A549 treated with Hydrocortisone at 1 μM for 4 hours (cell line): ENCODE measurements at places on chromosomes 6 and 20. TPM values are rescaled to one million over a fixed set of nuclear protein-coding genes. Genes with fewer than 3 reads are reported as not detected.

CRIP3 gene
- 0.31 to 0.45 TPM (median 0.37 TPM) in 4 of 5 replicates, not detected in the other for total RNA-seq

CUTA gene
- 167 to 226 TPM (median 199 TPM) in 5 replicates for total RNA-seq

BPI gene
- total RNA-seq = not detected in 5 replicates

GSTA2 gene
- total RNA-seq = 0.10 TPM in 1 of 5 replicates, not detected in the others

EYS gene
- 0.02 to 0.25 TPM (median 0.08 TPM) in 3 of 5 replicates, not detected in the others for total RNA-seq

TNFRSF6B gene
- total RNA-seq = 0.28 to 0.97 TPM (median 0.77 TPM) in 5 replicates

DLK2 gene
- 5.6 to 8.1 TPM (median 7.6 TPM) in 5 replicates for total RNA-seq

DNAH8 gene
- not detected in 5 replicates for total RNA-seq

RNF144B gene
- total RNA-seq = 0.12 to 0.68 TPM (median 0.42 TPM) in 5 replicates

WASF1 gene
- 8.2 to 11.9 TPM (median 10.5 TPM) in 5 replicates for total RNA-seq

ZFP57 gene
- not detected in 5 replicates for total RNA-seq

HTR1E gene
- total RNA-seq = not detected in 5 replicates

SLC13A3 gene
- total RNA-seq = 0.09 to 0.14 TPM in 2 of 5 replicates, not detected in the others

OPRM1 gene
- not detected in 5 replicates for total RNA-seq

PNLDC1 gene
- 0.08 to 0.14 TPM in 2 of 5 replicates, not detected in the others for total RNA-seq

SGK2 gene
- total RNA-seq = 7.1 to 8.1 TPM (median 7.2 TPM) in 5 replicates

ELOVL4 gene
- total RNA-seq = 1.4 to 2.1 TPM (median 1.5 TPM) in 5 replicates

C6orf47 gene
- 10.1 to 14.9 TPM (median 12.4 TPM) in 5 replicates for total RNA-seq

DPPA5 gene
- not detected in 5 replicates for total RNA-seq

VWA7 gene
- total RNA-seq = 1.1 to 1.7 TPM (median 1.5 TPM) in 5 replicates

BMP6 gene
- 13.4 to 20.4 TPM (median 18.7 TPM) in 5 replicates for total RNA-seq

ADTRP gene
- total RNA-seq = 0.29 to 0.74 TPM (median 0.56 TPM) in 5 replicates

RTN4IP1 gene
- 9.2 to 11.1 TPM (median 10.4 TPM) in 5 replicates for total RNA-seq

NOX3 gene
- total RNA-seq = not detected in 5 replicates

SNAI1 gene
- 8.0 to 13.1 TPM (median 11.1 TPM) in 5 replicates for total RNA-seq

HAO1 gene
- total RNA-seq = not detected in 5 replicates

LY86 gene
- not detected in 5 replicates for total RNA-seq

SLC22A2 gene
- 0.05 to 0.18 TPM (median 0.05 TPM) in 3 of 5 replicates, not detected in the others for total RNA-seq

SRMS gene
- 0.11 to 0.15 TPM (median 0.13 TPM) in 5 replicates for total RNA-seq

B3GAT2 gene
- total RNA-seq = 0.02 to 0.06 TPM (median 0.03 TPM) in 4 of 5 replicates, not detected in the other

ZKSCAN4 gene
- total RNA-seq = 2.5 to 3.0 TPM (median 2.6 TPM) in 5 replicates

OR2H2 gene
- total RNA-seq = not detected in 5 replicates

SAMD10 gene
- total RNA-seq = not detected in 5 replicates

RWDD2A gene
- 1.4 to 1.8 TPM (median 1.6 TPM) in 5 replicates for total RNA-seq

NKX2-4 gene
- 0.05 TPM in 1 of 5 replicates, not detected in the others for total RNA-seq
